ENCODE measurements at places on chromosomes 16 and 17.
A peak's percentile ranks its signal among the peaks of the same experiment; 100 is the strongest.

DNA sequence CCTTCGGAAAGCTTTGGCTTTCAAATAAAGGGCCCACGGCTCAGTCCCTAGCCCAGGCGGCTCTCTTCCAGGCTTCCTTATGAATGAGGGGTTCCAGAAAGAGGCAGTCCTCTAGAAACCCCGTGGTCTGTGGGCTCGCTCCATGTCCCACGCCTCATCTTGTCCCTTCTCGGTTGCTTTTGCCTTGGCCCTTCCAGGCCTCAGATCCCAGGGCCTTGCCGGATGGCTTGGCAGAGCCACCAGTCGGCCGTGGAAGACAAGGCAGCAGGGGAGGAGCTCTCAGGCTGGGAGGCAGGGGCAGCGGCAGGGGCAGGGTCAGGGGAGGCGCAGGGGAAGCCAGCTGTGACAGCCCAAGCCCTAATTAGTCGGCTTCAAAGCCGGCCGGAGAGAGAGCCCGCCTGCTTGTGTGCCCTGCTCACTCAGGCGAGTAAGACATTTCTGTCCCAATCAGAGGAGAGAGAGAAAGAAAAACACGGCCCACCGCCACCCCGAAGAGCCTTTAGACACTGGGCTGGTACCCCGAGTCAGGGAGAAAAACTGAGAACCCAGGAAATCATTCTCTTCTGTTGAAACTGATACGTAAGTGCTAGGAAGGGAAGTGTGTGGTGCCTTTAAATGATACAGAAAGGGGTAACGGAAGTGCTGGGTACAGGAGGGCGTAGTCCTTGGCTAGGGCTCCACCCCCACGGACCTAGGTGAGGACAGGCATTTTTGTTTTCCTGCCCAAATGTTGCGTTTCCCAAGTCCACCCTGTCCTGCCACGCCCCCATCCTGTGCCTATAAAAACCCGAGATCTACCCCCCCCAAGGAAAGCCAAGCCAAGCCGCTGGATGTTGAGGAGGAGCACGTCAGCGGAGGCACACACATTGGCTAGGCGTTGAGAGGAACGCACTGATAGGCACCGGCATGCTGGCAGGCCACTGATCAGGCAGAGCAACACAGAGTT, 27.8 kb upstream of the MEIOC start:
- no peak for DNase-seq

- no peak for DNase-seq
Observed at GRCh38 chr16:66800856-66801255, 528 bp downstream of the TERB1 start.

GRCh38 chr17:52138350-52138749, 20.2 kb downstream of the CA10 start:
- no peak for DNase-seq

- DNase-seq = no peak
Observed at GRCh38 chr17:9361188-9361955, 214.2 kb downstream of the STX8 start.

DNA sequence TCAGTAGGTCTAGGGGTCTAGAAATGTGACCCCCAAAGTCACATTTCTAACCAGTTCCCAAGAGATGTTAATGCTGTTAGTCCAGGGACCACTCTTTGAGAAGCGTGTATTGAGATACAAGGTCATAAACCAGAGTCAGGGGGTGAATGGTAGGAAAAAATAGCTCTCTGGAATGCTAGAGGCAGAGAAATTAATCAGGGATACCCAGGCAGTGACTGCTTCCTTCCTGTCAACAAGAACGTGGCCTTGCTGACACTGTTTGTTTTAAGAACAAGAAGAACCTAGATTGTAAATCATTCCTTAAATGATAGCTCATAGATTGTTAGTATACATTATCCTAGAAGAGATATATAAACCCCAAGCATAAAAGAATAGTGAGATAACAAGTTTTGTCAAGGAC, 43.8 kb downstream of the PITPNM3 start:
- no peak for DNase-seq

GRCh38 chr16:64251742-64252141, 870.1 kb downstream of the CDH11 start:
- no peak for DNase-seq

- peak; percentile 86 for DNase-seq
Observed at GRCh38 chr17:32877164-32877764, 340 bp upstream of the MYO1D start.

- no peak for DNase-seq
Observed at GRCh38 chr16:66563574-66564334, 2.5 kb upstream of the CMTM1 start.

- no peak for DNase-seq
Observed at GRCh38 chr16:28167730-28168129, 44.0 kb downstream of the XPO6 start.

- no peak for DNase-seq
Observed at GRCh38 chr16:1770328-1771187, 785 bp downstream of the NME3 start.

DNA sequence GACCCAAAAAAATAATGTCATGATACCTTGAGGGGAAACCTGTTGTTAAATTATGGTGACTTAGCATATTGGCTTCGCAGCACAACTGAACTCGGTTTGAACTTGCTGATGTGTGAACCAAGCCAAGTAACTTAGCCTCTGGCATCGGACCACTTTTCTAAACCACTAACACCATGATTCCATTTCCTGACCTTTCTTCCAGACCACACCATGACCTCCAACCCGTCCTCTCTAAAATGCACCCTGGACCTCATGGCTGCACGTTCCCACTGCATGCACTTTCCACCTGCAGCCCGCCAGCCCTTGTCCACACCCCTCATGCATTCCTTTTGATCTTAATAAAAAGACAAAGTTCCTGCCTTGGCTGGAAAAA, 29.3 kb downstream of the DYNLRB2 start:
- no peak for DNase-seq

- DNase-seq = no peak
Observed at GRCh38 chr17:10265100-10265810, 66.8 kb upstream of the GAS7 start.

DNA sequence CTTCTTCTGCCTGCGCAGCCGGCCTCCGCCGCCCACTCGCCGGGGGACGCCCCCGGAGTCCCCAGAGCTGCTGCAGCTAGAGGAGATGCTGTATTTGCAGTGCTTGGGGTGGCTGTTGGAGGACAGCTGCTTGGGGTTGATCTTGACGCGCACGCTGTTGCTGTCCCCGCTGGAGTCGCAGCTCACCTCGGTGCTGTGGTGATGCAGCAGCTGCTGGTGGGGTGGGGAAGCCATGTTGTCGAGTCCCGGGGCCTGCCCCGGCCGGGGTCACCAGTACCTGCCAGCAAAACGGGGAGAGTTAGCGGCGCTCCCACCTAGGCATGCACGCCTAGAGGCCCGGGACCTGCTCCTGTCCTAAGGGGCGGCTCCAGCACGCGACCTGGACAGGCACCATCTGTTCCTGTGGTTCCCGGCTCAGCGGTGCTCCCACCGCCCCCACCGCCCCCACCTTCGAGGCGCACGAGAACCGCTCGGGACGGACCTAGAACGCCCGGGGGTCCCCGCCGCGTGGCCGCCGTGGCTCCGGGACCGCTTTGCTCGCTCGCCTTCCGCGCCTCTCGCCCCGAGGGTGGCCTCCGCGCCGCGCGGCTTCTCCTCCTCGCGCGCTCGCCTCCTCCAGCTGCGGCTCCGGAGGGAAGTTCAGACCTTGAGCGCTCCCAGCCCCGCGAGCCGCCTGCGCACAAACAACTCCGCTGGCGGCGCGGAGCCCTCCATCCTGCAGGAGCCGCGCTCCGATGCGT, 863 bp downstream of the ADCY9 start:
- DNase-seq = no peak

GRCh38 chr17:50100921-50101345, 5.8 kb downstream of the PDK2 start:
- DNase-seq = no peak

- DNase-seq = no peak
Observed at GRCh38 chr17:20944014-20944865, 98.6 kb downstream of the USP22 start.

DNA sequence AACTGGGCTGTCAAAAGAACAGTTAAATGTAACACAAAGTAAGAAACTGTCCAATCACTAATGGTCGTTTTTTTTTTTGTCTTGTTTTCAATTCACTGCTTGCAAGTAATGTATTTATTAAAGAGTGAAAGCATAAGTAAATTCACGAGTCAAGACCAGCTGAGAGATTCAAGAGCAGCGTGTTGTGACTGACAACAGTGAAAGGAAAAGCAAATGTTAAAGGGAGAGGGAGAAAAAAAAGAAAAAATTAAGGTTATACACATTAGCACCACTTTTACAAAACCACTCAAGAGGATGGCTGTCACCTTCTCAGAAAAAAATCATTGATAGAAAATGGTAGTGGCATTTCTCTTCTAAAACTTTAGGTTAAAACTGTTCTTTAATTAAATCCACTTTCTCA, 36.1 kb downstream of the GPATCH8 start:
- no peak for DNase-seq

DNA sequence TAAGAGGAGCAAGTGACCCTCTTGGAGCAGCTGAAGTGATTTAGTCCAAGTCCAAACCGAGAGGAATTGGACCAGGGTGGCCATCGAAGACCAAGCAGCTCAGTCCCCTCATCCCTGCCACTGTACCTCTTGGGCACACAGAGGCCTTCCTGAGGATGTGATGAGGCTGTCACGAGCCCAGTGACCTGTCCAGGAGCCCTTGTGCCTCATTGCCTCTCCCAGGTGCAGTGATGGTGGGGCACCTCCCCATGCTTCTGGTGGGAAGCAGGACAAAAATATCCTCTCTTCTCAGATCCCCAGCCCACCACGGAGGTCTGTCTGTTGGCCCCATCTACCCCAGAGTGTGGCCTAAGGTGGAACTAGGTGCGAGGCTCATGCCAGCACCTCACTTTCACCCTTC, 2.7 kb upstream of the CD300LG start:
- no peak for DNase-seq

DNA sequence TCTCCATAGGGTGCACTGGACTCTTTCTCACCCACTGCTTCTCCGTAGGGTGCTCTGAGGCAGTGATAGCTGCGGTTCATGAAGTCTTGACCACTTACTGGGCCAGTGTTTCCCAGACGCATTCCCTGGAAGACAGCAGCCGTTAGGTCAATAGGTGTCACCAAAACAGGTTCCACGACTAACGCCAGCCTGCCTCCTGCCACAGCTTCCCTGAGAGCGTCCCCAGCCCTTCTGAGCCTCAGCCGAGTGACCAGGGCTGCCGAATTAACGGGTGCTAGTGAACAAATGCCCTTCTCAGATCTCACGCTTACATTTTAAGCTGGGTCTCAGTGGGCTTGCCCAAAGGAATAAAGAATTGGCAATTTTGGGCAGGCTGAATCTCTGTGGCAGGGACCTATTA, 188.7 kb upstream of the TNRC6C start:
- no peak for DNase-seq

DNA sequence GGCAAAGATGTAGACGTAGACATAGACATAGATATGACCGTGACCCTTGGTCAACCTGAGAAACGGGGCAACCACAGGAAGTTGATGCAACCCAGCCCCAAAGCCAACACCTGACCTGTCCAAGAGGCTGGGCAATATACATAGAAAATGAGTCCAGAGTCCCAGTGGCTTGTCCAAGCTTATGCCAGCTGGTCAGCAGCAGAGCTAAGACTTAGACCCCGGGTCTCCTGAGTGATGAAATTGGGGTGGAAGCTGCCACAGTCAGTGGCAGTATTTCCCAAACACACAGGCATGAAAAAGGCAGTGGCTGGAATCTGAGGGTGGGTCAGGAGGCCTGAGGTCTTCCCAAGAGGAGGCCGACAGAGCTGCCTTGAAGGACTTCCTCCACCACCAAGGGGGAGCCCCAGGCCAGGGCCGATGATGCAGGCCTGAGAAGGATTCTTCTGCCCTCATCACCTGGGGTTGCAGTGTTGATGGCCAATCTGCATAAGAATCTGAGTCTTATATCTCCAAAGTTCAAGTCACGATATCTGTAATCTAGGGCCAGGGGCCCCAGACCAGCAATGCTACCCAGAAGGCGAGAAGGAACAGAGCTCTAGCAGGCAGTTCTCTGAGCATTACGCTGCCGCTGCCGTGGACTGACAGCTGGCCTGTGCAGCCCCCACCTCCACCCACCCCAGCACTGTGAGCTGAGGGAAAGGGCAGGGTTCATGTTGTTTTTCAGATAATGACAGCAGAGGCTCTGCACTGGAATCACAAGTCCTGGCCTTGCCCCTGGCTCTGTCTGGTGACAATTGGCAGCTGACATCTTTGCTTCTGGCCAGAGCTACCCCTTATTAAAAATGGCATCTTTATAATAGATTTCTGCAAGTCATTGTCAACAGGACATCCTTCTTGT, 72.7 kb downstream of the GNAO1 start:
- DNase-seq = no peak

- no peak for DNase-seq
Observed at GRCh38 chr16:57871456-57871855, 69.2 kb upstream of the KIFC3 start.

DNA sequence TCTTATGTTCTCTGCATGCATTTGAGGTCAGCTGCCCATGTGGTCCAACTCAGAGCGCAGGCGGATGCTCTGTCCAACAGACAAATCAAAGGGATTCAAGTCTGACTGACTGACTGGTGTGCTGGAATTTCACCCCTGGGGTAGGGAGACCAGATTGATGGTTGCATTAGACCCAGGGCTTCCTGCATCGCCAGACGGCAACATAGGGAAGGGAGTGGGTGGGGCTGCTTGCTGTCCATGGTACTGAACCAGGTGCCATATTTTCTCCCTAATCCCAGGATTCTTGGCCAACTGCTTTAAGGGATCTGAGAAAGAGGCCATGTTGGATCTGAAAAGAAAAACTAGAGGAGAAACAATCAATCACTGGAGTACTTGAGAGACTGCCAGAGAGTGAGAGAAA, 332.0 kb downstream of the XYLT1 start:
- no peak for DNase-seq

- DNase-seq = no peak
Observed at GRCh38 chr17:48841395-48841831, 10.6 kb downstream of the CALCOCO2 start.

GRCh38 chr17:51152766-51153209, 571 bp upstream of the NME1 start:
- no peak for DNase-seq

GRCh38 chr17:17837380-17837821, 615 bp upstream of the SREBF1 start:
- no peak for DNase-seq

- DNase-seq = no peak
Observed at GRCh38 chr17:44389723-44390202, 314 bp upstream of the ITGA2B start.

Measured in stimulated activated CD4-positive, alpha-beta T cell treated with anti-CD3 and anti-CD28 coated beads, Interleukin-1b, Interleukin-23, amount 100 ng/mL, for 1 hour (primary cell).